ENCODE measurements at places on chromosomes 5 and 9.

DNA sequence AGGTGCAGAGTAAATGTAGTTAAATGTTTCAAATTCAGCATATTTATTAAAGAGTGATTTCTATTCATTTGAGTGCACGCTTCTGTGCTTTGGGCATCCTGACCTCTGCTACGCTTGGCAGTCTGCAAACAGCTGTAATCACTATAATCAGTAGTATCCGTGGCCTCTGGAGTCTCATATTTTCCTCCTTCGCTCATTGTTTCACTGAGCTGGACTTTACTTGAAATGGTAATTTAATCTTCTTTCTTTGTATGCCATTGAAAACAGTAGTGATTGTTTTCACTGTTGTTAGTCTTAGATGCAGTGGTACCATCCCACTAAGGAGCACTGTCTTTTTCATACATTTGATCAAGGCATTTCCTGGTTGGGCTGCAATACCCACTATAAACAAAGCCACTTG, 43.5 kb upstream of the CAVIN4 start:
- DNase-seq = no peak

DNA sequence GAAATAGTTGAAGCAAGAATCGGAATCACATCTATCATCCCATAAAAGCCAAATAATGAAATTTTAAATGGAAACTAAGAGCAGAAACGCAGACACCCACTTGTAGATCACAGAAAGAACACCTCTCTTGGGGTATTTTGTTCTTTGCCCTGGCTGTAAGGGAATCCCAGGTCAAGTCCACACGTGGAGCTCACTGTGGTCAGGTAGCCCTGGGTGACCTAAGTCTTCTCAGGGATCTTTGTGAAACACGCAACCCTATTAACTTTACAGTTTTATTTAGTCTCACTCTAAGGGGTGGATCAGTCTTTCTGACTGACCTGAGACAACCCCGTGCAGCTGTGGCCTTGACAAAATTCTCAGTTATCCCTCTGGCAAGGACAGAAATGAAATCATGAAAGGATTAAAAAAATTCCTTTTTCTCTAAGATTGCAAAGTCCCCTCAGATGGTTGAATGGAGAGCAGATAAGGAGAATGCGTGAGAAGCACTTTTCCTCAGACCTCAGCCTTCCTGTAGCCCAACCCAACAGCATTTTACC, 111.6 kb downstream of the NREP start:
- DNase-seq = no peak

DNA sequence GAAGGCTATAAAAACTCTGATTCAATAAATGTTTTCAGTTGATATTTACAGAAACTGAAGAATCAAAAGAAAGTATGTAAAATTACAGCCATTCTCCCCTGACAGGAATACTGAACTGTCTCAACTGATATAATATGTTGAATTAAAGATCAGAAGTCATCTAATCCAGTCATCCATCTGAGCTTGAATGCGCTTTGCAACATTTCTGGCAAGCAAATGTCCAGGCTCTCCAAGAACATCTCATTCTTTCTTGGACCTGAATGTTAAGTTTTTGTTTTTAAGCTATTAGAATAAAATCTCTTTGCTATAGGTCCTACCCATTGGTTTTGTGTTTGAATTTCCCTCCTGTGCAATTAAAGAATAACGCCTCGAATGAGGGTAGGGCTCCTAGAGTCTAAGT, 120.5 kb downstream of the MPDZ start:
- DNase-seq = no peak

GRCh38 chr5:128062172-128062746, 21.3 kb upstream of the SLC12A2 start:
- DNase-seq = no peak

- DNase-seq = no peak
These were observed 429.8 kb downstream of the SPATA31D1 start for GRCh38 chr9:82418334-82418733.
